KG1 (cell line): ENCODE measurements at places on chromosomes 12 and 14.

DNA sequence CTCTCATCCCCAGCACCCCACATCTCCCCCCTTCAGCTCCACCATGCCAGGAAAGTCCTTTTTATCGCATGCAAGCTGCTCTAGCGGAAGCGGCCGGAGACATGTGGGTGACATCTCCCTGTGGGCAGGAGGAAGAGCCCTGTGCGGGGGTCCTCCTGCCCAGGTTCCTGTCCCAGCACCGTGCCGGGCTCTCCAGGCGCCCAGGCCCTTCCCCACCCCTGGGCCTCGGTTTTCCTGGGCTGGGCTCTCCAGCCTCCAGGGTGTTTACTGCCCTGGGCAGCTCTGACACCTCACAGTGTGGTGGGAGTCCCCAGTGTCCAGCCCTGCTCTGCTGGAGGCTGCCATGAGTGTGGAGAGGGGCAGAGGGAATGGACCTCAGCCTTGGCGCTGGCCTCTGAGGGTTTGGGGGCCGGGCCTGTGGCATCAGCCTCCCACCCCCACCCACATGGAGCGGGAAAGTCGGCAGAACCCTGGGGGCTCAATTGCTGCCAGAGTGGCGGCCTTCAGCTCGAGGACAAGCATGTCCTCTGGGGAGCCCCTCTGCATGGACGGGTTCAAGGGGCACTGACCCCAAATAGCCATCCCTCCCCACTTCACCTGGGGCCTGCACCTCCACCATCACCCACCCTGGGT is 16.9 kb downstream of the ASPG start:
- no peak for DNase-seq

GRCh38 chr14:95564060-95564459 is 29.2 kb downstream of the GLRX5 start:
- DNase-seq, result no peak

DNA sequence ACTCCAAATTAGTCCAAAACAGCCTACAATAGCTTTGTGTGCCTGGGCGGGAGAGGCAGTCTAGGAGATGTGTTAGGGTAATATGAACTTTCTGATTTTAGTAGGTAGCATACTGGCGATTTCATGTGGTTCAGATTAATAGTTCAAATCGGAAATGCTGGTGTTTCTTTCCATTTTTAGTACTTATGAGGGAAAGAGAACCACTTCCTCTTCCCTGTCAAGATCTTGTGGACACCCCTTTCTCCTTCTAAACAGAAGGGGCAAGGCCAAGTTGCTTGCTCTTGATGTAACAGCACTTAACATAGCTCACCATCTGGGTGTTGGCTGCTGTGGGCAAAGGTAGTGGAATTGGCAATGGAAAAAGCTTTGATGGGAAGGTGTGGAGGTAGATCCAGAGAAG is 32.2 kb upstream of the IGF1 start:
- no peak for DNase-seq

GRCh38 chr12:119389687-119390086 is 55.2 kb downstream of the CCDC60 start:
- DNase-seq, result no peak

DNA sequence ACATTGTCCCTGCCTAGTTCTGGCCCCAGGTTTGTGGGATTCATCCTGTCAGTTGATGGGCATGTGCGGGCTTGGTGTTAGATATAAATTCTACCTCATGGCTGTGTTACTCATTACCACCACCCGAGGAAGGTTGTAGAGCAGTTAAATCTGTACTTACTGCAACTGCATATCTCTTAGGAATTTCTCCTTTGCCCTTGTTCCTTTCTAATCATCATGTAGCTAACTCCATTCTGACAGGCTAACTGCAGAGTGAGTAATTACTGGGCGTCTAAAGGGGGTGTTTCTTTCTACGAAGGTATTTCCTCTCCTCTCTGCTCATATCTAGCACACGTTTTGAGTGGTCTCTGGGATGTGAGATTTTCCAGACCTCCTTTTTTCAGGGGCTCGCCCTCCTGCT is 1076.7 kb downstream of the TMTC2 start:
- DNase-seq, result no peak

- DNase-seq, result peak; percentile 9
Measured at GRCh38 chr14:103141117-103141796, 18.0 kb downstream of the TNFAIP2 start.

DNA sequence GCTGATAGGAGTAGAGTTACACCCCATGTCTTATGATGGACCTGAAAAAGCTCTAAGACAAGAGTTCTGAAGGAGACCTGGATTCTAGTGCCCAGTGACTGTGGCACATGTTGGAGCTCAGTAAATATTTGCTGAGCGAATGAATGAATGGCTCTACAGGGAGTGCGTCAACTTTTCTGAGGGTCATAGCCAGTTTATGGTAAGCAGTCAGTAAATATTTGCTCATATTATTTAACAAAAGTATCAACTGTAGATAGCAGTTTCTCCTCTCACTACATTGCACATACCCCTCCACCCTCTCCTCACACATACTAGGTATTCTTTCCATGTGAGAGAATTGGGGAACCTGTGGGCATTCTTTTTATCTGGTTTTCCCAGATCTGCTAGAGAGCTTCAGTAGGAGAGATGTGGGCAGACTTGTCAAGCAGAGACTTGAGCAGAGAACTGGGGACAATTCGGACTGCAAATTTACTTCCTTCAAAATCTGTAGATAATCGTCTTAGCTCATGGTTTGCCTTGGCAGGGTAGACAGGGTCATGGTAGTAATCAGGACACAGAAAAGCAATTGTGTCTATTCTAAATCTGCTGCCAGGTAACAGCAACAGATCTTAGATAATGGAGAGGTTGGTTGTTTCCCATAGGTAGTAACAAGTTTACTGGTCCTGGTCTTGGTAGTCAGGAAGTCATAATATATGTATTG is 5.7 kb downstream of the SLC4A8 start:
- no peak for DNase-seq

DNA sequence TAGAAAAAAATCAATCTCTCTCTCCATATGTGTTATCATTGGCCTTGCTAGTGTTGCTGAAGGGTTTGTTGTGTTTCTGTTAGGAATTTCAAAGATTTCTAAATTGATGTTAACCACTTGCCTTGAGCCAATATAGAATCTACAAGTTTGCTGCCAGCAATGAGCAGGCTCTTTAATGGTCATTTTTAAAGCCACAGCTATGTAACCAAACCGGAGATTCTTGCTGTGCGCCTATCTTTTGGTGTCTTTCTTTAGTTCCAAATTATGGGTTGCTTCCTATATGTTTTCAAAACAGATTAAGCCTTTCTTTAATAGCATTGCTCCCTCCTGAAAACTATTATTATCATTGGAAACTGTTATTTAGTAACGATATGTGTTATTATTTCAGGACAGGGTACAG is 545.7 kb downstream of the DIO2 start:
- no peak for DNase-seq

- no peak for DNase-seq
Measured at GRCh38 chr14:91238661-91239060, 5.8 kb downstream of the GPR68 start.

DNA sequence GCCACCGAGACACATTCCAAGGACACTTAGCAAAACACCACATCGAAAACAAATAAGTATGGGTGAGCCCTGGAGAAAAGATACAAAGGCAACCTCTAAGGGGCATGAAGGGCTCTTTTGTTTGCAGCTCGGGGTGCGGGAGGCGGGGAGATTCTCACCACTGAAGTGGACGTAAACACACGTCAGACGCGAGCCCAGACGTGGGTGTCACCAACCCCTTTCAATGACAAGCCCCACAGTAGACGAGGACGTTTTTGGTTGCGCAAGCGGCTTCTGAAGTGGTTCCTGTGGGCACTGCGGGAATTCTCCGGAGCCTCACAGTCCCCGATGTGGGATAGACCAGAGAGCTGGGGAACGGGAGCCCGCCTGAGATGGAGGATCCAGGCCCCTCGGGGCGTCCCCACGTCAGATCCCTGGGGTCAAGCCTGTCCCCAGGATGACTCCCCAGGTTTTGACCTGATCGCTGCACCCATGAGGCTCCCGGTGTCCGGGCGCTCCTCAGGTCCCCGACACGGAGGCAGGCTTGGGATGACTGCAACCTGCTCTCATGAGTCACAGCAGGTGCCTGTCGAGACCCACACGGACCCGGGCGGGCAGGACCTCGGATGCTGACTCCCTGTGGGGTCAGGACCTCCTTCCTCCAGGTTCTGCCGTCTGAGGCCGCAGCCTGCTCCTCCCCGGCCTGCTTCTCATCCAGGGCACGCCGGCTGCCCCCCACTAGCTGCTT is 20.3 kb upstream of the ADGRD1 start:
- no peak for DNase-seq

GRCh38 chr14:57355081-57355800 is 35.1 kb upstream of the NAA30 start:
- no peak for DNase-seq

- no peak for DNase-seq
Measured at GRCh38 chr14:34692898-34693227, 21.5 kb downstream of the CFL2 start.

DNA sequence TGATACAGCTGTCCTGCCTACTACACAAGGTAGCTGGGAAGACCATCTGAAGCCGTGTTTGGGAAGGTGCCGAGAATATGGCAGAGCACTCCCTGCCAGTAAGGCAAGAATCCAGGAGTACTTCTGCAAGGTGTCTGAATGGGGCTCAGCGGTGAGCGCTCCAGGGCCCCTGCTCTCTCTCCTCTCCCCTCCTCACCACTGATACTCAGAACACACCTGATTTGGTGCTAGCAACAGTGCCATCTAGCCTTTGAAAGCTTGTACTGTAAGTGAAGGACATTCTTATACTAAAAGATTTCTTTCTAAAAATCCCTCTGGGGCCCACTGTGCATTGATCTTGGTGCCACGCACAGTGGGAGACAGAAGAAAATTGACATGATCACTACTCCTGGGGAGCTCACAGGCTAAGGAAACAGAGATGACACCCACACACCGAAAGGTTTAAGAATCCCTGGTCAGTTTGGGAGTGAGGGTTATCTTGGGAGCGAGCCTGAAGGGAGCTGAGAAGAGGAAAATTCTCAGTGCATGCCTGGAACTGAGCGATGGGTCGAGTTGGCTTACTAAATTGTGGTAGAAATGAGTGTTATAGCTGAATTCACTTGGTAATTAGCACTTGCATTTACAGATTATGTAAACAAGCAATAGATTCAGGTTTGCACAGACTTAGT is 216.9 kb downstream of the NTF3 start:
- DNase-seq, result no peak

DNA sequence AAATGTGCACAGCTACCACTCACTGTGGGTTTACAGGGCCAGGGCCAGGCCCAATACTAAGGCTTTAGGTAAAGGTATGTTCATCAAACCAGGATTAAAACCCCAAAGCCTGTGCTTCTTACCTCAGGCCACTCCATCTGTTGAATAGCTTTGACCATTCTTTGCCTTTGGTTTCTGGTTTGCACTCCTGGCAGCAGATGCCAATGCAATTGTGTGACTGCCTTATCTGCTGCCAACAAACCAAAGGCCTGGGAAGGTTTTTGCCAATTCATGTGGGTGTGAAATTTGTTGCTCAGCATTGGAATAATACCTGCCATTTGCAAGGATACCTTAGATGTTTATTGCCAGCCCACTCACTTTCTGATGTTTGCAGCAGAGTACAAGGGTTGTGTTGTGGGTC is 221.6 kb downstream of the C12orf75 start:
- no peak for DNase-seq

DNA sequence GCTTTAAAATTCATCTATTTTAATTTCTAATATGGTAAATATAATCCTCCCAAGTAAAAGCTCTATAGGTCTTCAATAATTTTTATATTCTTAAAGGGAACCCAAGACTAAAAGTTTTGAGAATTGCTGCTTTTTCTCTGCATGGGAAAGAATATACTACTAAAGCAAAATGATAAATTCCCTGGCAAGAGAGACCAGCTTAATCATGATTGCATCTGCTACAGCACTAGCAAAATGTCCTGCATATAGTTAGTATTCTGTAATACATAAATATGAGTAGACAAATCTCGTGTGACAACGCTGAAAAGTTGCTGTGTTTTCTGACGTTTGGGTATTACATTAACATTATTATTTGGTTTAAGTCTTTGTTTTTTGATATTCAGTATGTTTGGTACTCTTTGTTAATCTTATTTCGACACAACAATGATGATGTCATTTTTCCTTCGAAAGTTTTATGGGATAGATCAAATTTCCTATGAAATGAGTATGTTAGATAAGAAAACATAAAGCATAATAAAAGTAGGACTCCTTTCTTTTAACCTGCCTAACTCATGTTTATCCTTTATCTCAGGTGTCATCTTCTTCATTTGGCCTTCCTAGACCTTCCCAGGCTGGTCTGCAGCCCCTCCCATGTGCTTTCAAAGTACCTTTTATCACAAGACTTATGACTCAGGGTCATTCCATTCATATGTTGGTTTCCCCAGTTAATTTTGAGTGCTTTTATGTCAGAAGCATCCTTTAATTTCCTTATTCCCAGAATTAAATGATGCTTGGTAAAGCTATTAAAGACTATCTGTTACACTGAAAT is 321.9 kb downstream of the RAD51B start:
- no peak for DNase-seq

DNA sequence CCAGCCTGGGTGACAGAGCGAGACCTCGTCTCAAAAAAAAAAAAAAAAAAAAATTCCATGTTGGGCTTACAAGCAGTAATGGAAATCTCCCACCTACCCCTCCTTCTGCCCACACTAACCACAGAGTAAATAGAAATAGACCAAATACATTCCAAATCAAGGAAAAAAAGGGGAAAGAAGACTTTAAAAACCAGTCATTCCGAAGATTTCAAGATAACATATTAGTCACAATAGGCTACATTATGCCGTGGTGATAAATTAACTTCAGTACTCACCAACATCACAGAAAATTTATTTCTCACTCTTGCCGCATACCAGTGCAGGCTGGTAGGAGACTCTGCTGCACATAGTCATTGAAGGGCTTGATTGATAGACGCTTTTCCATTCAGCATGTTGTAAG is 15.5 kb upstream of the ETV6 start:
- no peak for DNase-seq

DNA sequence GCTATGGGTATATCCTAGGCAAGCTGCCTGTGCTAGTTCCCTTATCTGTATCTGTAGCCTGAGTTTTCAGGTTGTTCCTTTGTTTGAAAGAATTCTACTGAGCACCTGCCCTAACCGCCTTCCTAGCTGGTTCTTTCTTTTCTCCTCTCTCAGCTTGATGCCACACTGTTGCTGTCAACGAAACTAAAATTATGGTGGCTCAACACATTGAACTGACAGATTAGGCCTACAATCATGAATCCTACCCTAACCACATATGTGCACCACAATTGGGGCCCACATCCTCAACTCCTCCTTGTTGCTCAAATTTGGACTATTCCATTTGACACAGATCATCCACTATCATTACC is 36.2 kb upstream of the RESF1 start:
- DNase-seq, result no peak
